Stimulated activated naive B cell treated with anti-CD40 and anti-IgM and Interleukin-4, amounts not matched to agents 10 μg/mL and 1 μg/mL and 100 μg/mL, for 72 hours (primary cell): ENCODE measurements at places on chromosomes 3 and 15.

DNA sequence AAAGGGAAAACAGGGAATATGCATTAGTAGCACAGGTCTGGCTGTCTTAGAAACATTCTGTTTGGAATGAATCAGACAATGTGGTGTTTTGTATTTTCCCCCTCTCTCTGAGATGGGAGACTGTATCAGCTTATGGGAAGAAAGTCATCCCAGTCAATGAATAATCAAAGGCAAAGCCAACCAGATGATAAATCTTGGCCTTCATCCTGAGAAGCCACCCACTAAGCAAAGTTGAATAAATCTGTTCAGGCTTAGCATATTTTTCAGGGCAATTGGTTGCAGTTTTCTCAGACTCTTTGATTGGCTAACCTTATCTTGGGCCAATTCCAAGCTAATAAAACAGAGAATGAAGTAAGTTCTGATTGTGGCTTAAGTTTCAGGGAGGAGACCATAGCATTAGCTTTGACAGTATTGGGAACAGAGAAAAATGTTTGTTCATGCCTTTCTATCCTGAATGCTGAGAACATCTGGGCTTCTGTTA lies 63.6 kb upstream of the ARL8B start:
- H3K4me3 ChIP-seq, result no peak overlapping the region
- DNase-seq, result no peak

DNA sequence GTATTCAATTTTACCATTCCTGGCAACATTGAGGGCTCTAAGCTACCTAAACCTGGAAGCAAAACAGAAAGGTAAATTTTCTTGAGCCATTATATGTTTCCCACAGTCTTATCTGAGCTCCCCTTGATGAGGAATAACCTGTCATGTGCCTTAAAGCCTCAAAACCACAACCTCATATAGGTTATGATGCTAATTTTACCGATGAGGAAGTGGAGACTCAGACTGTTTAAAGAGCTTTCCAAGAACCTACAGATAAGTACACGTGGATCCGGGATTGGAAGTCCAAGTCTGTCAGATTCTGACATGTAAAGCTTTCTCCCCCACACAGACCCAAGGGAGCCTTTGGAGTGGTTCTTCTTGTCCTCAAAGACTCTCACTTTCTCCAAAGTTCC lies 140.5 kb downstream of the SEMA6D start:
- no peak for DNase-seq
- H3K27me3 ChIP-seq, result no peaks in the 10 kb centered on the region
- no peak overlapping the region for H3K4me3 ChIP-seq
- H3K27ac ChIP-seq, result no peak overlapping the region
- H3K4me1 ChIP-seq, result peaks cover 21% of the 10 kb centered on the region

GRCh38 chr3:131402391-131403039 lies 20.9 kb downstream of the NUDT16 start:
- H3K4me3 ChIP-seq, result no peak overlapping the region
- no peak for DNase-seq
- H3K4me1 ChIP-seq, result peaks cover 5% of the 10 kb centered on the region
- no peaks in the 10 kb centered on the region for H3K36me3 ChIP-seq
- peaks cover 3% of the 10 kb centered on the region for H3K27me3 ChIP-seq

DNA sequence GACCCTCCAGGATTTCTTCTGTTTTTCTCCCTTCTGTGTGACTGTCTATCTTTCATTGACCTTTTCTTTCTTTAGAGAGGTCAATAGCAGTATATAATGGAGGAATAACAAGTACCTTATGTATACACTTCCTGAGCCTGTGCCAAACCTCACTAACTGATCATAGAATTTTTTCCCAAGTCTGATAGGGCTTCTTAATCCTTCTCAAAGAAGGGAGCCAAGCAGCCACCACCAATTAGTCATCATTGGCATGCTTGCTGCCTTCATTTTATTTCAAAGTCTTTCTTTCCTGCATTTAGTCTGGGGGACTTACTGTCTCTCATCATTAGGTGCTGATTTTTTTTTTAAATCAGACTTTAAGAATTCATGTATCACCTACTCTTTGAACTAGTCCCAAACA lies 327.0 kb downstream of the FEZF2 start:
- H3K4me3 ChIP-seq, result no peak overlapping the region
- H3K36me3 ChIP-seq, result no peaks in the 10 kb centered on the region
- H3K27me3 ChIP-seq, result no peaks in the 10 kb centered on the region
- H3K4me1 ChIP-seq, result no peaks in the 10 kb centered on the region
- no peak overlapping the region for H3K27ac ChIP-seq
- DNase-seq, result no peak

GRCh38 chr3:133954717-133955360 lies 59.2 kb upstream of the RAB6B start:
- no peak overlapping the region for H3K4me3 ChIP-seq
- no peaks in the 10 kb centered on the region for H3K36me3 ChIP-seq
- no peak for DNase-seq
- H3K27ac ChIP-seq, result no peak overlapping the region
- H3K4me1 ChIP-seq, result no peaks in the 10 kb centered on the region
- H3K27me3 ChIP-seq, result peaks cover 17% of the 10 kb centered on the region
